ENCODE measurements at places on chromosomes 6 and 20. TPM values are rescaled to one million over a fixed set of nuclear protein-coding genes. Genes with fewer than 3 reads are reported as not detected.

Gene FRK
- 1.0 TPM for total RNA-seq

Gene FAXC
- 5.9 TPM for total RNA-seq

Gene CCHCR1
- 8.3 TPM for total RNA-seq

Gene DZANK1
- 2.1 TPM for total RNA-seq

Gene TBX18
- 18.9 TPM for total RNA-seq

Gene HTR1E
- not detected for total RNA-seq

Data from A549 treated with AZD2906 at 1 μM for 4 hours (cell line).